ENCODE measurements at places on chromosomes 2 and 18.

DNA sequence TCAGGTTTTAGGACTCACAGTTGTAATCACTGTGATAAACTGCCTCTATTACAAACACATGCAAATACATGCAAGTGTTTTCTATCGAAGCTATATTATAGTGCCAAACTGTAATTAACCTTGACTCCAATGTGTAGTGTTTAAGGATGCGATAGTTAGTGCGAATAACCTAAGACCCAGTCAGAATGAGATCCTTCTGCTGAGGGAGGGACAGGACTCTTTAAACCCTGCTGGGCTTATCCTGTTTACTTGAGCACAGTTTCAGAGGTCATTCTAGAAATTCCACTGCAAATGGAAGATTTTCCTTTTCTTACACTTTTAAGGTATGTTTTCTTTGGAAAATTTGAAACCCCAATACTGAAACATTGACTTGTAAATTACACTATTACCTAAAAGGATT lies 68.2 kb downstream of the CALCRL start:
- DNase-seq: no peak

DNA sequence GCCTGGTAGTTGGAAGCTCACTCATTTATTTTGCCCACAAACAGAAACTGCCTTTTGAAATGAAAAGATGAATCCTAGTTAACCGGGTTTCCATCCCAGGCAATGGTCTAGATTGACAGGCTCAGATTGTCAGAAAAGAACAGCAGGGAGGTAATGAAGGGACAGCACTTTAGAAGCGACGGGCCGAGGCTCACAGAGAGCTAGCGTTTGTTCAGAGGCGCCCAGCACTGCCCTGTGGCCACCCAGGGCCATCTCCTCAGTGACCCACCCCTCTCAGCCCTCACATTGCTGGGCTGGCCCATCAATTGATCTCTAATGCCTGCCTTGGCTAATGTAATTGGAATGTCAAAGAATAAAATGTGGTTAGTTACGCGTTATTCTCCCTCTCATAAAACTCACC lies 304.8 kb downstream of the CDCA7 start:
- DNase-seq: no peak

DNA sequence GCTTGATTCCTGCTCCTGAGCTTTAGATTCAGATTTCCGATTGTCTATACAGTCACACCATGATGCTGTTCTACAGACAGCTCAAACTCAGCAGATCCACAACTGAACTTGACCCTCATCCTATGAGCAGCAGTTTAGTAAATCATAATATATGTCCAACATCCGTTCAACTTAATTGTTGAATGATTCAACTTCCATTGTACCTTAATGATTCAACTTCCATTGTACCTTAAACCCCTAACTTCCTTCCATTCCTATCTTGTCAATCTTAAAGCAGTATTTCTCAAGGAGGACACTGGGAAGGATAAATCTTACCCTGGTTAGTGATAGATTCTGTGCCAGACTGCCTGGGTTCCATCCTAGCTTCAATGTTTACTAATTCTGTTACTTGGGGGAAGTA lies 60.1 kb downstream of the PIGN start:
- no peak for DNase-seq

- DNase-seq: no peak
These were observed 146.4 kb upstream of the MAP2 start for GRCh38 chr2:209277444-209277843.

- no peak for DNase-seq
These were observed 14.1 kb downstream of the MSGN1 start for GRCh38 chr2:17830053-17831034.

DNA sequence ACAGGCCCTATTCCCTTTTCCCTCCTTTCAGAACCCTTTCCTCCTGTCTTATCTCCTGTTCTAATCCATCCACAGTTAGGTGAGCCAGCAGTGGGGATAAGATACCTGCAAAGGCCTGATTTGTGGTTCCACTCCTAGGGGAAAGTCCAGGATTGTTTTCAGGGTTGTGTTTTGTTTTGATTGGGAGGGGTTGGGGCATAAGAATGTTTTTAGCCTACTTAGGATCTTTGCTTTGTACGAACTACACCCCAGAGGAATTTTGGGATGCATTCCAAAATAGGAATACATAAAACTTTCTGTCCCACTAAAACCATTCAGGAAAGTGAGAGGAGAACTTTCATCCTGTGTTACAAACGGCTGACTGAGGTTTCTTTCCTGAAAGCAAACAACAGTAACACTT lies 150.8 kb upstream of the PGAP1 start:
- DNase-seq: no peak

- DNase-seq: no peak
These were observed 29.5 kb upstream of the ALMS1 start for GRCh38 chr2:73356097-73356496.

GRCh38 chr2:195413422-195413821 lies 243.6 kb upstream of the SLC39A10 start:
- no peak for DNase-seq

DNA sequence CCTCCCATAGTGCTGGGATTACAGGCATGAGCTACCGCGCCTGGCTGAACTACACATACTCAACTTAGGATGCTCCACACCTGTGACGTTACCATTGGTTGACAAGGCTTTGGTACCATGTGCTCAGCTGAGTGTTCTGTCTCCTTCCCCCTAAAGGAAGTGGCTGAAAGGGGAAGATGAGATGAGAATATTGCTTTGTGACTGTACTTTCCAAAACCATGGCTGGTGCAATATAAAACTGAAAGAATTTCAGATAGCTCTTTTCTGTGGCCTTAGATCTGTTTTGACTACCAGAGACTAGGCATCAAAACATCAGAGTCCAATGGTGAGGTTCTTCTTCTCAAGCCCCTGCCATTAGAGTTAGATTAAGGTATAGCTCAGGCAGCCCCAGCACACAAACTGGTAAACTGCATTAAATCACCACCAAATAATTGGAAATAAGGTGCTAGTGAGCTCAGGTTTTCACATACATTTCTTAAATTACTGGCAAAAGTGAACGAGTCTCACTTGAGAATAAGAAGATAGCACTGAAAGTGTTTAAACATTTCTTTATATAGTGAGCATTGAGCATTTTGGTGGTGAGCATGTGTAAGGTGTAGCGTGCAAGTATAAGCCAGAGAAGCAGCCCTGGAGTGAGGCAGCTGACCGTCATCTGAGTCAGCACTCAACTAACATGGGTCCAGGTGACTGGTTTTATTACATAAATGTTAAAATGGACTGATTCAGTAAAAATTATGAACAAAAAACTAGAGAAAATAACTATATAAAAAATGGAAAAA lies 113.5 kb upstream of the FZD5 start:
- DNase-seq: no peak

DNA sequence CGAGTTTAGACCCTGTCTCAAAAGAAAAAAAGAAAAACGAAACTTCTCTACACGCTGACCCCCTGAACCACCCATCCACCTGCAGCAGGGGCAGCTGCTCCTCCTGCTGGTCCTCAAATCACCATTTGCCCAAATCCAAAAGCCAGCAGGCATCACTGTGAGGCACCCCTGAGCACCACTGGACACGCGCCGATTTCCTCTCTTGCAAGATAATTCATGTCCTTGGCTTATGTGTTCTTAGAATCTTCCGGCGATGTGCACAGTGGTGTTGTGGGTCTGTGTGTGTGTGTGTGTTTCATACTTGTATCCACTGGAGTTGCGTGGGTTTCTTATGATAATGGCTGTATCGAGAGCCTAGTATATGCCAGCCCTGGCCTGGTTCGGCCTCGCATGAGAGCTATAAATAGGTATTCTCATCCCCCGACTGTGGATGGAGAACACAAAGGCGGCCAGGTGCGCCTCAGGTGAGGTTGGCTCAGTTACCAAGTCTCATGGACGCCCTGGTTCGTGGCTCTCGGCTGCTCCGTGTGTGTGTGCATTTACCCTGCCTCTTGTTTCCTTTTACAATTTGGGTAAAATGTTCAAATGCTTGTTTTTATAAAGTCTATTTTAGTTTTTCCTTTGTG lies 235.5 kb downstream of the HDAC4 start:
- DNase-seq: no peak

GRCh38 chr18:36758623-36759022 lies 70.2 kb downstream of the TPGS2 start:
- no peak for DNase-seq

DNA sequence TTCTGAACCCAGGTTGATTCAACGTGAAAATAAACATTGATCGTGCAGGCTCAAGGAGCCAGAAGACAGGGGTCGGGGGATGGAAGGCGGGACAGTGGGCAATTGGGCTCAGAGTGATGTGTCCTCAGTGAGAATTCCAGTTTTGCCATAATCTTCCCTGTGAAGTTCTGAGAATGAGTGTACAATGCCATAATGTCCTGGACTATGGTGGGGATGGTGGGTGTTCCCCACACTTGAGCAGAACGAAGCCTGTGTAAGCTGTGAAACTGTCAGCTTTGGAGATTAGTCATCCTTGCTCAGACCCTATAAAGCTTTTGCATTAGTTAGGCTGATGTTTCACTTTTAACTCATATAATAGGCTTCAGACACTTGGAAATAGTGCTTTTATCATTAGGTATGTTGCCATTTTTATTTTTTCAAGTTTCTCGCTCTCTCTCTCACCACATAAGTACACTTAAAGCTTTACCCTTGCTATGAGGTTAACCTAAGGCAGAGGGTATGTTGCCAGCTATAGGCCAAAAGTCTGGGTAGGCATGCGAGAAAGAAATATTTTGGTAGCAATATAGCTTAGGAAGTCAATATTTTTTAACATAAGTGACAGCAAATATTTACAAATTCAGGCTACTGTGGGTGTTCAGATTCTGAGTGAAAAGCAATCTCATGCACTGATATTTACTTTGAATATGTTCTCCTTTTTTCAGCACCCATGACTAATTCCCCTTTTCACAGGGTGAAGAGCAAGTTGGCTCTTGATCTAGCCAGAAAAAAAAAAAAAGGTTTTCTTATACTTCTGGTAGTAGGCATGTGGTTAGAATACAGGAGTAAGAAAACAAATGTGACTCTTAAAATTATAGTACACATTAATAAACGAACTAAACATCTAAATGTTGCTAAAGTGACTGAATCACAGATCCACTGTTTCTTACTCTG lies 47.2 kb downstream of the CDC42EP3 start:
- DNase-seq: peak; percentile 29

DNA sequence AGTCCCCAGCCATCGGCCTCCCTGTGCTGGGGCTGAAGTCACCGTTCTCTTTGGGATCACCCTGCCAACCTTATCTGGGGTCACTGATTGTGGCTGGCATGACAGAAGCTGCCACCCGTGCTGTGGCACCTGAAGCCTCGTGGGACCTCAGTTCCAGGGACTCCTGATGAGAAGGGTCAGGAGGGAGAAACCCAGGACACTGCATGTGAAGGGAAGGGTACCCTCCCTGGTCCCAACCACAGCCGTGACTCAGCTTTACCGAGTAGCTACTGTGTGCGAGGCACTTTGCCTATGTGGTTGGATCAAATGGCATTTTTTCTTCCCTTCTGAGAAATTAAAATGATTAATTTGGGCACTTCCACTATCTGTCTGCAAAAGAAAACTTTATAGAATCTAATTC lies 64.4 kb downstream of the SP110 start:
- DNase-seq: no peak

- DNase-seq: no peak
These were observed 752 bp upstream of the CYTIP start for GRCh38 chr2:157444641-157445040.

DNA sequence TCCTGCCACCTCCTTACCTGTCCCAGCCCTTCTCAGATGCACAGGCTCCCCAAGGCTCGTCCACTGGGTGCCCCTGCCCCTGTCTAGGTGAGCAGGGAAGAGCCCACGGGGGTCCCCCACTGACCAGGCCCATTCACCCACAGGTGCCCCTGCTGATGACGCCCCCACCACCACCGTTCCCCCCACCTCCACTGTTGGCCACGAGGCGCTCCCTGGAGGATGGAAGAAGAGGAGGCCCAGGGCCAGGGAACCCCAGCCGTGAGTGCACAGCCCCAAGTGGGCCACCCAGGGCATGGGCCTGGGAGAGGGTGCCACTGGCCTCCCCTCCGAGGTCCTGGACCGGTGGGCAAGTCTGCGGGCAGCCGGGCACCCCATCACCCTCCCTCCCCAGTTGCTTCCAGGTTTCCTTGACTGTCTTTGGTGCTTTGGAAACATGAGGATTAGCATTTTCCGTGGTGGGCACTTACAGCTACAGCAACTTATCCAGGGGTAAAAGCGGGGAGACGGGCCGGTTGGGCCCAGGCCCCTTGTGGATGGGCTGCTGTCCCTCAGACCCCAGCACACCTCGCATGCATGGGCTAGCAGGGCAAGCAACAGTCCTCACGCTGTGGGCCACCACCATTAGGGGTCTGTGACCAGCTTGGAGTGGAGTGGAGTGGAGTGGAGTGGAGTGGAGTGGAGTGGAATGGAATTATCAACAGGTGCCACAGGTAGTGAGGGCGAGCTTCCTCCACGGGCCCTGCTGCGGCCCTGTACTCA lies 13.2 kb upstream of the KLHL30 start:
- DNase-seq: no peak

- no peak for DNase-seq
These were observed 1941.2 kb upstream of the CELF4 start for GRCh38 chr18:39506581-39507330.

DNA sequence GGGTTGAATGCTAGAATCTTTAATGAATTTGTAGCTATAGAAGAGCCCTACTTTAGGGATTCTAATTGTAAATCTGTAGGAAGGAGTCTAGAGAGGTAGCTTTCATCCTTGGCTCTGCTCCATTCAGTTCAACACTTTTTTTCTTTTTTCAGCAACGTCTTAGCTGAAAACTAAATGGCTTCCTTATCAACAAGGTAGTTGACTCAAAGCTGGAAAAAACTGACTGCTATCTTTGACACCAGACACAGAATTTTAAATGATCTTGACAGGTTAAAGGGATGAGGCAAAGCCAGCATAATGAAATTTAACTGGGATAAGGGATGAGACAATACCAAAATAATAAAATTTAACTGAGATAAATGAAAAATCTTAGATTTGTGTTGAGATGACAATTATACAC lies 54.9 kb downstream of the TMEFF2 start:
- DNase-seq: no peak

DNA sequence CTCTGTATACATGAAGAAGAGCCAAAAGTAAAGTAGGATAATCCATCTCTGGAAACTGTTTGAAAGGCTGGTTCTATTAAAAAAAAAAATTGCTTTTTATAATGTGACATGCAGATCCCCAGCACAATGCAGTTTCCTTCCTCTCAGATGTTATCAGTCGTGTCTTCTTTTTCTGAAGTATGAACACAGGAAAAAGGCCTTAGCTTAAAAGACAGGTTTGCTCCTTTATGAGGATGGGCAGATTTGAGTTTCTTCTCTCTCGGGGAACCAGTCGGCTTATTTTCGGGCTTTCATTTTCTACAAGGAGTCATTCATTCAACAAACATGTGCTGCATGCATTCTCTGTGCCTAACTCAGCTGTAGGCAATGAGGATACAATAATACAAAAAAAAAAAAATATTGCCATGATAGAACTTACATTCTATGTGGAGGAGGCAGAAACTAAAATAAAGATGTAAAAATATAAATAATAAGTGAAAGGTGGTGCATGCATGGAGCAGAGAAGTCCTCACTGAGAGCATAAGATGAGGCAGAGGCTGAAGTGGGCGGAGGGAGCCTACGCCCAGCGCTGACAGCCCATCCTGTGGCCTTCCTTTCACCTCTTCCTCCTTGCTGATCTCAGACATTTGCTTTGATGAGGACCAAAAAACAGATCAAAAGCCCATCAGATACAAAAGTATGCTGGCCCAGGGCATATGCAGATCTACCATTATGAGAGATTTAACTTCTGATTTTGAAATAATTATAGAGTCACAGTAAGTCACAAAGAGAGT lies at the start of gene CD226:
Gene CD226, minus strand, starts transcription at position 513 of the 773 bp plus-strand sequence. Its CDS starts 467 bp downstream, at position 46.
- DNase-seq: no peak

Measured in activated gamma-delta T cell treated with Interleukin-2 at 50 U/mL for 16 hours (primary cell).